ENCODE measurements at places on chromosomes 6 and 20. TPM values are rescaled to one million over a fixed set of nuclear protein-coding genes. Genes with fewer than 3 reads are reported as not detected.

DNA sequence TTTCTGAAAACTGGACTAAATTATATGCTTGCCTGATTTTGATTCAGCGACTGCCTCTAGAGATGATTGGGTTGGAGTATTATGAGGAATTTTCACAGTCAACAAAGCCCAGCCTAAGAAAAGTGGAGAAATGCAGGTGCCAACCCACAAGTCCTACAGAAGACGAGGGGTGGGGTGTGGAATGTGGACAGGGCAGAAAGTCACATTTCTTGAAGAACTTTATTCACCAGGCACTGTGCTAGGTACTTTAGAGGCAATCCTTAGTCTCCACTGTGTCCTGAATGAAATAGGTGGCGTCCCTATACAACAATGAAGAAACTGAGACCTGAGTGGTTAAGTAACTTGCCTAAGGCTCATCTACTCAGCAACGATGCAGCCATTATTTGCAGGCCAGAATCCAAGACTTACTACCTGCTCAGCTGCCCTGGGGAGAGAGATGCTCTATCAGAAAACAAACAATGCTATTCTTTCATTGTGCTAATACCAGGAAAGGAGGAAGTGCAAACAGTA lies 106.3 kb downstream of the RNF144B start:
- no peak for DNase-seq

C6orf163 gene
- 1.5 TPM for total RNA-seq

DNA sequence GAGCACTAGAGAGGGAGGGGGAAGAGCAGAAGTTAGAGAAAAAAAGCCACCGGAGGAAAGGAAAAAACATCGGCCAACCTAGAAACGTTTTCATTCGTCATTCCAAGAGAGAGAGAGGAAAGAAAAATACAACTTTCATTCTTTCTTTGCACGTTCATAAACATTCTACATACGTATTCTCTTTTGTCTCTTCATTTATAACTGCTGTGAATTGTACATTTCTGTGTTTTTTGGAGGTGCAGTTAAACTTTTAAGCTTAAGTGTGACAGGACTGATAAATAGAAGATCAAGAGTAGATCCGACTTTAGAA lies 2.0 kb downstream of the ID4 start:
- no peak for DNase-seq

DNA sequence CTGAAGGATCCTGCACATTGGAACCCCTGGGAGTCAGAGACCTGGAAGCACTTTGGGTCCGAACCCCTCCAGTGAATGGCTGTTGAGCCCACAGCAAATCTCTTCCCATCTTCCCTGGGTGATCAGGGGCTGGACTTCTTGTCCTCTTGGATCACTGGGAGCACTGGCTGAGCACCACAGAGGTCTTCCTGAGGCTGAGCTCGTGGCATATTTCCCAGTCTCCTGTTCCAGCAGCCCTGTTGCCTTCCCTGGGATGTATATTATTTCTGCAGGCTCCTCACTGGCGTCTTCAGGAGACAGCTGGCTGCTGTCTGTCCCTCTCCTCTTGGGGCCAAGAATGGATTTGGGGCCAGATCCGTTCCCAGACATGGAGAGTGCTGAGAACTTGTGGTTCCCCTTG lies 43.4 kb downstream of the PTK7 start:
- no peak for DNase-seq

DNA sequence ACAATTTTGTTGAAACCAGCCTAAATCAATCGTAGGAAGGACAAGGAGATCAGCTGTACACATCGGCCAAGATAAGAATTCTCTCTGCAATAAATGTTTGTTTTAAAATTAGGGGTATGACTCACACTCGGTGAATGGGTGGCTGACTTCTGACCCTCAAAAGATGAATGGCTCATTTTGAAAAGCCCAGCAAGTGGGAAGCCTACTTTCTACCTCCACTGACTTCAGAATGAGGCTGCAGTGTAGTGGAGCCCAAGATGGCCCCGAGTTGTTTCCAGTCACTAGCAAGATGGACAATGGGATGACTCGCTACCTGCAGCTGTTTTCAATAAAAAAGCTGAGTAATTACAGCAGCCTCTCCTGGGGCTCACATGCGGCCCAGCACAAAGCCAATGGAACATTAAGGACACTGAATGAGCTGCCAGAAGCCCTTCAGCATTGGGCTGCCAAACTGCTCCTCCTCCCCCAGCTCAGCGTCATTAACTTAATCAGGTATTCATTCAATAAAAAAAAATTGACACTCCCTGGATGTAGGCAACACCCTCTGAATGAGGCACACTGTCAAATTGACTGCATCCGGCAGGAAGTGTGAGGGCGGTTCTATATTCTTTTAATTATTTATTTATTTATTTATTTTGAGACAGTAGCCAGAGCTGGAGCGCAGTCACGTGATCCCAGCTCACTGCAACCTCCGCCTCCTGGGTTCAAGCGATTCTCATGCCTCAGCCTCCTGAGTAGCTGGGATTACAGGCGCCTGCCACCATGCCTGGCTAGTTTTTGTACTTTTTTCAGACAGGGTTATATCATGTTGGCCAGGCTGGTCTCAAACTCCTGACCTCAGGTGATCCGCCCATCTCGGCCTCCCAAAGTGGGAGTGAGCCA lies 107.3 kb downstream of the GMPR start:
- DNase-seq = no peak

DNA sequence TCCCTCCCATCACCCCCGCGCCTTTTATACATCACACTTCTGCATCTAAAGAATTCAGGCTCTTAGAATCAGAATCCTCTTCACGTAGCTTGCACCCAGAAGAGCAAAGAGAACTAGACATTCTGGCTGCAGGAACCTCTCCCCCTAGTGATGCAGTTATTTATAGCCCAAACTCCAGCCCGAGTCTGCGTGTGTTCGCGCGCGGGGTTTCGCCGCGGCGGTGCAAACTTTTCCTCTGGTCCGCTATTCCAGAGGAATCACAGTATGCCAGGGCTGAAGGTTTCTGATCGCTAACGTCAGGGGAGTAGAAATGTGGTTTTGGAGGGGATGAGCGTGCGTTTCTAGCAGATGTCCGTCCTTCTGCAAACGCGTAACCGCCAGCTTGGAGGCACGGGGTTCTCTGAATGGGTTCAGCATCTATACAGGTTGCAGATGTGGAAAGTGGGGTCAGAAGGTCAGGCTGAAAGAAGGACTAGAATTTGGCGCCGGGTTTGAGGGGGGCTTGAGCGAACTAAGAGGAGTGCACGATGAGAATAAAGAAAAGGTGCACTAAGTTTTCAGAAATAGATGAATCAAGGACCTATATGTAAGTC lies 1.8 kb downstream of the EPHA7 start:
- no peak for DNase-seq

SOX18 gene
- total RNA-seq = 15.1 TPM

LY6G6F gene
- not detected for total RNA-seq

DNA sequence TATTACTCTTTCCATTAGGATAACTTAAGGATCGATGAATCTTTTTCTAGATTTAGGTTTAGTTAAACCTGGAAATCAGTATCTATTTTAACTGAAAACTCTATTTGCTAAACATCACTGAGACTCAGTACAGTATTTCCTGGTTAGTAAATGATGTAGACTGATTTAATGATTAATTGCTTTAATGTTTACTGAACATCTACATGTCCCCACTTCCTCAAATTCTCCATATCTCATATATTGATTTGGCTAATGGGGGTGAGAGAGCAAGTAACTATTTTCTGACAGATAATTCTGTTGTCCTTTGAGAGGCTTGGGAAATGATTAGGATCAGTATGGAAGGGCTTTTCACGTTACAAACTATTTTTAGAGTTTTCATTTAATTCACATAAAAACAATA lies 10.3 kb downstream of the MKKS start:
- no peak for DNase-seq

CPNE5 gene
- 47.4 TPM for total RNA-seq

GRCh38 chr6:96836631-96837080 lies 621 bp downstream of the GPR63 start:
- no peak for DNase-seq

GRCh38 chr6:16380220-16380809 lies 141.9 kb downstream of the GMPR start:
- DNase-seq = no peak
